ENCODE measurements at places on chromosomes 5 and 9. TPM values are rescaled to one million over a fixed set of nuclear protein-coding genes. Genes with fewer than 3 reads are reported as not detected.

GRCh38 chr9:72013292-72013760 lies 47.1 kb downstream of the C9orf57 start:
- no peak for DNase-seq

ZFP2 gene
- 1.9 TPM for total RNA-seq

SLC9A3 gene
- total RNA-seq, result 1.5 TPM

DNA sequence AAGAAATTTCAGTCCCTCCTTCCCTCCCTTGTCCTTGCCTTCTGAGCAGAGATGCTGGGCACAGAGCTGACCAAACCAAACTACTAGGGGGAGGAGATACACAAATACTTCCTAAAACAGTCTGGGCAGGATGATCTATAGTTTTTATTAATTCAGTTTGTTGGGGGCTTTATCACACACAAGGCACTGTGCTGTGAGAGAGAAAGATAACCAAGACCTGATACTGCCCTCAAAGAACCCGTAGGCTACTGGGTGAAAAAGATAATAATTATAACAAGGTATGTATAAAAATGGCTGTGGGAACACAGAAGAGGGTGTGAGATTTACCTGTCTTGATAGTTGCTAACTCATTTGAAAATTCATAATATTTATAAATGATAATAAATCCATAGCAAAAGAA lies 354.7 kb downstream of the NDUFS4 start:
- DNase-seq, result no peak

UBE2D2 gene
- 69.8 TPM for total RNA-seq

GRCh38 chr9:78630966-78631365 lies 334.0 kb downstream of the PSAT1 start:
- DNase-seq, result no peak

DNA sequence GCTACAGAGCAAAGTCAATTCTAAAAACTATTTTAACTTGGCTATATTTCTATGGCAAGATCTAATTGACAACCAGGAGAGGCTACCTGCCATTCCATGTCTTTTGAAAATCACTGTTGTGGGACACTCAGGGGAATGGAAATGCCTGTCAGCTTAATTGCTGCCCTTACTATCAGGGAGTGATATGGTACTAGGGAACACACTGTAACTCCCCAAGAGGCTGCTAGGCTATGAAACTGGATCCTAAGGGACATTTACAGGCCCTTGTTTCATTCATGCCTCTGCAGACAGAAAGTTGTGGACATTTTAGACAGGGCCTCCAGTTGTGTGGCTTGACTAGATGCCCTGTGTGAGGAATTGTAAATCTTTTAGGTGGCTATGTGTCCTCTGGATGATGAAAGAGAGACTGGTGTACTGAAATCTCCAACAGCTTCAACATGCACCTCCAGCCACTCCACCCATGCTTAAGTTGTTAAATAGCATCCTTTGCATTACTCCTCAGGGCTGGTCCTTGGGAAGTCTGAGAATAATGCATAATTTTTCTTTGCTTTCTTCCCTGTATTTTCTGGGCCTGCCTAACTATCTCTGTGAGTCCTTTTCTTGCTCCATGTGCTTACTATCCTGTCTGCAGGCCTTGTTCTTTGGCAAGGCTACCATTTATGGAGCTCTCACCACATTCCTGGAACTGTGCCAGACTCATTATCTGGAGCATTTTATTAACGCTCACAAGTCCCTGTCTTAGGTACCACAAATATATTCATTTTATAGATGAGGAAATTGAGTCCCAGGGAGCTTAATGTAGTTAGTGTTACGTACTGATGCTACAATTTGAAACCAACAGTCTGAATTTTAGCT lies 3.2 kb downstream of the MROH2B start:
- DNase-seq, result no peak

GRAMD2B gene
- total RNA-seq, result 26.2 TPM

DNA sequence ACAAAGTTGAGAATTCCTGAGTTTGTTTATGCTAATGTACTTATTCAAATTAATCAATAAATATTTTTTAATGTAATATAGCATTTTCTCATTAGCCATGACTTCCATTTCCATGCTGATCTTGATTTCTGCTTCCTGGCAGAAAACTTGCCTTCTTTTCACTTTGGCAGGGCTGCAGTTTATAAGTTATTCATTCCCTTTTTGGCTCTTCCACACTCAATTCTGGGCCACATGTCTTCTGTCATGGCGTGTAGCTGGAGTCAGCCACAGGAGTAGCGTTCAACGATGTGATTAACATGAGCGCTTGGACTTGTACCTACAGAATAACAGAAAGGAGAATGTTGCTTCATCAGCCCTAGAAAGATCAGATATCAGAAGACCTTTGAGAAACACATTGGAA lies 172.9 kb downstream of the CFAP90 start:
- DNase-seq, result no peak

DNA sequence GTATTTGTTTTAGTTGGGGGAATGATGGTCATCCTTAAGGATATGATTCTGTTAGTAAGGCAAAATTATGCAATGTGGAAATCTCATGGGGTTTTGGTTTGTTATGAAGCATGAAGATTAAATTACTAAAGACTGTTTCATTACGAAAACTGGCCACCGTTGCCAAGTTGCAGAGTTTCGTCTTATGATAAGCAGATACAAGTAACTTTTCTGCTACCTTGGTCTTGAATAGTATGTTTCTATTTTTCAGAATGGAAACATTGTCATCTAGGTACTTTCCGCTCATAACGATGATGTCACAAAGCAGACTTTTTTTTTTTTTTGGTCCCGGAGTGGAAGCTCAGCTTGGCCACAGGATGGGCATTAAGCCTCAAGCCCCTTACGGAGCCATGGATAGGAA lies 4.2 kb downstream of the CCNI2 start:
- DNase-seq, result peak; percentile 55

- DNase-seq, result no peak
Observed at GRCh38 chr5:74325866-74326265, 314.7 kb downstream of the ENC1 start.

PCDHB8 gene
- total RNA-seq, result 0.49 TPM

DNA sequence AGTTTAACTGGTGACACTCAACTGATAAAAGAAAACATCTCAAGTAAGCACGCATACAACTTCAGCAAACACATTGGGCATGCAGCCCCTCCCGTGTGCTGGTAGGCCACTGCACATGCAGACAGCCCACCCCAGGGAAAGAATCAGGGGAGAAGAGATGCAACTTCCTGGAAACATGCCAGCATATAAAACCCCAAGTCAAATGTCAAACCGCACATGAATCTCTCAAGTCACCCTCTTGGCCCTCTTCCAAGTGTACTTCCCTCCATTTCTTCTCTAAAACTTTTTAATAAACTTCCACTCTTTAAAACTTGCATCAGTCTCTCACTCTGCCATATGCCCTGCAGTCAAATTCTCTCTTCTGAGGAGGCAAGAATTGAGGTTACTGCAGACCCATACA lies 732.7 kb downstream of the SEMA5A start:
- no peak for DNase-seq

- peak; percentile 25 for DNase-seq
Observed at GRCh38 chr9:89497978-89498851, at the start of gene SEMA4D. SEMA4D (minus strand) TSS chr9:89498113; CDS start chr9:89405456, 92,657 bp downstream.

GRCh38 chr9:27528886-27529315 lies 713 bp downstream of the MOB3B start:
- peak; percentile 32 for DNase-seq
